A549 treated with RU486 at 1 μM for 4 hours (cell line): ENCODE measurements at places on chromosomes 4 and X. TPM values are rescaled to one million over a fixed set of nuclear protein-coding genes. Genes with fewer than 3 reads are reported as not detected.

GAGE12E gene
- not detected in 5 replicates for total RNA-seq

PLP1 gene
- total RNA-seq, result not detected in 5 replicates

SSR4 gene
- total RNA-seq, result 358 to 451 TPM (median 405 TPM) in 5 replicates

CPE gene
- 0.81 to 2.0 TPM (median 1.7 TPM) in 5 replicates for total RNA-seq

VCX gene
- not detected in 5 replicates for total RNA-seq

GLOD5 gene
- not detected in 5 replicates for total RNA-seq
